ENCODE measurements at places on chromosomes 3 and 15.

- DNase-seq, result no peak
Measured at GRCh38 chr3:151228666-151229040, 25.6 kb upstream of the GPR171 start.

- DNase-seq, result no peak
Measured at GRCh38 chr3:149738876-149739275, 13.4 kb downstream of the COMMD2 start.

DNA sequence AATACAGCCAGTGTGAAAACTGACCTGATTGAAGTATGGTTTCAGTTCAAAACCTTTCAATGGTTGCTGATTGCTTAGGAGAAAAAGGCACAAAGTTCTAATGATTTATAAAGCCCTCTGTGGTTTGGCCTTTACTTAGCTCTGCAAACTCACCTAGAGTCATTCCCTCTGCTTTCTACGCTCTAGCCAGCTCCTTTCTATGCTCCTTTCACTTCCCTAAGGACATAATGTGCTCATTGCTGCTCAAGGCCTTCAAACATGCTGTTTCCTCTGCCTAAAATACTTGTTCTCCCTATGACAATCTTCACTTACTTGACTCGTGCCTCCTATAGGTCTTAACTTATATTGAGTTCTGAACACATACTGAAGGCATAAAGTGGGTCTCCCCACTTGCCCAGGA is 19.0 kb downstream of the RPL39L start:
- DNase-seq, result no peak

GRCh38 chr3:64484289-64484992 is 203.4 kb downstream of the ADAMTS9 start:
- DNase-seq, result peak; percentile 25

DNA sequence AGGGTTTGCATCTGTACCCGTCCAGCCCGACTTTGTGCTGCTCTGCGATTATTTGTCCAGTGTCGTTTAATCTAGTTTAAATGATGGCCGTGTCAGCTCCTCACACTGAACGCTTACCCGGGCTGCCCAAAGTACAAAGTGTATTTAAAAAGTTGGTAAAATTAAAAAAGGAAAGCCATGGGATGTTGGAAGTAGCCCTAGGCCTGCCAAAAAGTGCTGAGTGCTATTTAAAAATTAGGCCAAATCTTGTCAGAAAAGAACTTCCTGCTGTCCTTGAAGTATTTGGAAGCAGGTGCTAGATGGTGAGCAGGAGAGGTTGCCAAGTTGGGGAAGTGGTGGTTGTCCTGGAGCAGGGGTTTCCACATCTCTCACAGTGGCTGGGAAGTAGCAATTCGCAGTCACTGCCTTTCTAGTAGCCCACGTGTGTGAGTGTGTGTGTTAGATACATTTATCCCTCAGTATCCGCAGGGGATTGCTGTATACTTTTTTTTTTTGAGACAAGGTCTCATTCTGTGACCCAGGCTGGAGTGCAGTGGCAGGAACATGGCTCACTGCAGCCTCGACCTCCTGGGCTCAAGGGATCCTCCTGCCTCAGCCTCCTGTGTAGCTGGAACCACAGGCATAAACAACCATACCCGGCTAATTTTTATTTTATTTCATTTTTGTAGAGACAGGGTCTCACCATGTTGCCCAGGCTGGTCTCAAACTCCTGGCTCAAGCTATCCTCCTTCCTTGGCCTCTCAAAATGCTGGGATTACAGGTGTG is 664 bp downstream of the PPCDC start:
- DNase-seq, result no peak

DNA sequence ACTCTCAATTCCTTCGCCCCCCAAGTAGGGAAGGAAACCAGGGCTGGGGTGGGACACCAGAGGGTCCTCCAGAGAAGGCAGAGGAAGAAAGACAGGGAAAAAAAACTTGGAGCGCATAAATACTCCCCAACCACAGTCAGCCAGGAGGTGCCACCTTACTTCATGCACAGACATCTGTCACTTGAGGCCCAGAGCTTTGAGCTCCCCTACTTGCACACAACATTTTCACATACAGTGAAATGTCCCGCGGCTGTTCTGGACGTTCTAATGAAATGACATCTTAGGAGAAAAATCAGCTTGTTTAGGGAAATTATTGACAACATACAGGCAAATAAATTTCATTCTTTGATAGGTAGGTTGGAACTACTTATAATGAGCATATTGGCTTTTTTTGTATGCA is 113.0 kb downstream of the LIPC start:
- no peak for DNase-seq

- no peak for DNase-seq
Measured at GRCh38 chr15:96392380-96393208, 62.1 kb downstream of the NR2F2 start.

- DNase-seq, result no peak
Measured at GRCh38 chr3:122982216-122983185, 45.1 kb downstream of the SEMA5B start.

GRCh38 chr3:141229132-141229531 is 2.5 kb upstream of the PXYLP1 start:
- DNase-seq, result no peak

All from NCI-H1930 (cell line).